ENCODE measurements at places on chromosomes 16 and 17. TPM values are rescaled to one million over a fixed set of nuclear protein-coding genes. Genes with fewer than 3 reads are reported as not detected.
A peak's percentile ranks its signal among the peaks of the same experiment; 100 is the strongest.

DNA sequence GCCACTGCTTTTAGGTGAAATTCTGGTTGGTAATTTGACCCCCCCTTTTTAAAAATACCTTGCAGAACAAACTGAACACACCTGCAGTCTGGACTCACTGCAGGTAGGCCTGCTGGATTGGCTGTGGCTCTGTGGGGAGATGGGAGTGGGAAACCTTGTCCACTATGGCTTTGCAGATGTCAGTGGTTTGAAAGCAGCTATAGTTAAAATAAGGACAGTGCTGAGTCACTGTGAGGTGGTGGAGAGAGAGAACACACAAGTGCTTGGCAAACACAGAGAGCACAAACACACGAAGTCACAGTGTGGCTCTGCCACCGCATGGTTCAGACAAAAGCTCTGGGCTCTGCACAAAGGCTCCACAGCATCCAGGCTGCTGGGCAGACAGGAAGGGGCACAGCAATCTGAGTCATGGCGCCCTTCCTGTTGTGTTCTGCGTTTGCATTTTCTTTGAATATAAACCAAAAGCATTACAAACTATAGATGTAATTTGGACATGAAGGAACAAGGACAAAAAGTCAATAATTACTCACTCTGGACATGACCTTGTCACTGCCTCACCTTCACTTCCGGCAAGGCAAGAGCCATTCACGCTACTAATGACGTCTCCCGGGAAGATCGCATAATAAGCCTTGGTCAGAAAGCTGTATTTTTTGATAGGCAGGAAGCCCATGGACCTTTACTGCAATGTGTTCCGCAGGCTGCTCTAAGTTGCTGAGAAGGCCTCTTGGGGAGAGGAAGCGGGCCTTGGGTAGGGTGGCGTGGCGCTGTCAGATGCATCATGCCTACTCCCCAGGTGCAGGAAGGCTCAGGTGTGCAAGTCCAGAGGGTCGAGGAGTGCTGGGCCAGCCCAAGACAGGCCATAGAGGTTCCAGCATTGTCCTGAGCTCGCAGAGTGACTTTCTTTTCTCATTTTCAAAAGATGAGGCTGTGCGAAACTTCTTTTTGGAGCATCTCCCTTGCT lies 60.1 kb upstream of the MED9 start:
- peak overlapping the region; percentile 71 for H3K27ac ChIP-seq
- no peak for DNase-seq
- peaks cover 18% of the 10 kb centered on the region for H3K4me1 ChIP-seq
- no peak overlapping the region for H3K4me3 ChIP-seq
- no peaks in the 10 kb centered on the region for H3K36me3 ChIP-seq
- H3K27me3 ChIP-seq, result no peaks in the 10 kb centered on the region

- H3K36me3 ChIP-seq, result peaks cover 20% of the 10 kb centered on the region
- no peak overlapping the region for H3K4me3 ChIP-seq
- no peak for DNase-seq
- no peak overlapping the region for H3K27ac ChIP-seq
These were observed 3.1 kb downstream of the CACNB1 start for GRCh38 chr17:39194089-39194984.

DNA sequence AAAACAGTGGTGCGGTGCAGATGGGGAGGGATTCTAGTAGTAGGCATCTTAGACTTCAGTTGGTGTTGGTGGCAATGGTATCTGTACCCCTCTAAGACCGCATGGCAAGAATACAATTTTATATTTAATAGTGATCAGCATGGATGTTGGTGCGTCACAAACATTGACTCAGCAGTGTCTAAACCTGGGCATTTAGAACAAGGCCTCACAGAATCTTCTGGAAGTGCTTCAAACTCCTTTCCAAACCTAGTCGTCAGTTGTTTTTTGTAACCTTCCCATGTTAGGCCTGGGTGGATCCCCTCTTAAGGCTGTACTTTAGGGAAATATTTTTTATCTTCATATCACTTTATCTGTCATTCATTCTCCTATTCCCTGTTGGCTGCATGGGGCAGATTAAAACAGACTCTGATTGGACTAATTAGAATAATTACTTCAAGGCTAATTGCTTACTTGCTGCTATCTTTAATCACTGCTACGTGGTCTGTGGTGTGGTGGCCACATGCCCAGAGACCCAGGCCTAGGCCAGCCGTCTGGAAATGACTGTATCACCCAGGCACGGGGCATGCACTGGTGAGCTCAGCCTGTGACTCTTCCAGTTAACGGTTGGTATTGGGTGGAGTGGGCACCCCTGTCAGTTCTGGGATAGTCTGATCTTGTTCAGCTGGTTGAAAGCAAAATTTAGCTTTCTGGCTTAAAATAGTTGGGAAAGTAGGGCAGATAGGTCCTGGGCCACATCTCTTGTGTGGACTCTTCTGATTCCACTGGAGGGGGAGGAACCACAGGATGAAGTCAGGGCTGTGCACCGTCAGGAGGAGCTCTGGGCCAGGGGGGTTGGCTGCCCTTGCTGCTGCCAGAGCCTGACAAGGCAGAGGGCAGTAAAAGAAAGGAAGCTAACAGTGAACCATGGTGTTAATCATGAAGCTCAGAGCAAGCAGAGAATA lies 4.5 kb downstream of the ALKBH5 start:
- H3K27me3 ChIP-seq, result no peaks in the 10 kb centered on the region
- no peak for DNase-seq
- peak overlapping the region; percentile 94 for H3K4me3 ChIP-seq
- peaks cover 86% of the 10 kb centered on the region for H3K4me1 ChIP-seq
- peaks cover 52% of the 10 kb centered on the region for H3K36me3 ChIP-seq

- H3K27ac ChIP-seq, result peak overlapping the region; percentile 72
- H3K4me1 ChIP-seq, result peaks cover 22% of the 10 kb centered on the region
- no peak for DNase-seq
- no peaks in the 10 kb centered on the region for H3K36me3 ChIP-seq
- H3K27me3 ChIP-seq, result no peaks in the 10 kb centered on the region
These were observed 37.3 kb downstream of the PLCG2 start for GRCh38 chr16:81816351-81816750.

DNA sequence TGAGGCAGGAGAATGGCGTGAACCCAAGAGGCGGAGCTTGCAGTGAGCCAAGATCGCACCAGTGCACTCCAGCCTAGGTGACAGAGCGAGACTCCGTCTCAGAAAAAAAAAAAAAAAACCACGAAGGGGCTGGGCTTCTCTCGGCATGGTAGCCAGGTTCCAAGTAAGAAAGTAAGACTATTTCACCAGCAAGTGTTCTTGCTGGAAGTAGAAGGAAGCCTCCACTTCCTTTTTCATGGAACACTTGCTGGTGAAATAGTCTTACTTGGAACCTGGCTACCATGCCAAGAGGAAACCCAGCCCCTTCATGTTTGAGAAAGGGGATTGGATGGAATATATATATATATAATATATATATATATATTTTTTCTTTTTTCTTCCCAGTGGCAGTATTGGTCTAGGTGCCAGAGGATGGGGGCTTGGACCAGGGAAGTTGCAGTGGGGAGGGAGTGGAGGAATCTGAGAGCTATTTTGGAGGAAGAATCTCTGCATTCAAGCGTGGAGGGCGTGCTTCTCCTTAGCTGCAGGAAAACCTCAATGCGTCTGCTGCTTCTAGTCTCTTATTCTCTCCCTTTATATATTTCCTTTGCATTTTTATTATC lies 7.2 kb upstream of the N4BP1 start:
- H3K36me3 ChIP-seq, result no peaks in the 10 kb centered on the region
- peaks cover 17% of the 10 kb centered on the region for H3K4me1 ChIP-seq
- peak overlapping the region; percentile 73 for H3K27ac ChIP-seq
- no peaks in the 10 kb centered on the region for H3K27me3 ChIP-seq

GRCh38 chr16:49720225-49720624 lies 135.7 kb downstream of the ZNF423 start:
- H3K4me3 ChIP-seq, result no peak overlapping the region
- no peaks in the 10 kb centered on the region for H3K4me1 ChIP-seq
- no peak for DNase-seq

- H3K36me3 ChIP-seq, result no peaks in the 10 kb centered on the region
- H3K27ac ChIP-seq, result no peak overlapping the region
- no peak overlapping the region for H3K4me3 ChIP-seq
- no peaks in the 10 kb centered on the region for H3K27me3 ChIP-seq
- peak; percentile 50 for DNase-seq
These were observed 8.2 kb upstream of the CNGB1 start for GRCh38 chr16:57979006-57979585.

DNA sequence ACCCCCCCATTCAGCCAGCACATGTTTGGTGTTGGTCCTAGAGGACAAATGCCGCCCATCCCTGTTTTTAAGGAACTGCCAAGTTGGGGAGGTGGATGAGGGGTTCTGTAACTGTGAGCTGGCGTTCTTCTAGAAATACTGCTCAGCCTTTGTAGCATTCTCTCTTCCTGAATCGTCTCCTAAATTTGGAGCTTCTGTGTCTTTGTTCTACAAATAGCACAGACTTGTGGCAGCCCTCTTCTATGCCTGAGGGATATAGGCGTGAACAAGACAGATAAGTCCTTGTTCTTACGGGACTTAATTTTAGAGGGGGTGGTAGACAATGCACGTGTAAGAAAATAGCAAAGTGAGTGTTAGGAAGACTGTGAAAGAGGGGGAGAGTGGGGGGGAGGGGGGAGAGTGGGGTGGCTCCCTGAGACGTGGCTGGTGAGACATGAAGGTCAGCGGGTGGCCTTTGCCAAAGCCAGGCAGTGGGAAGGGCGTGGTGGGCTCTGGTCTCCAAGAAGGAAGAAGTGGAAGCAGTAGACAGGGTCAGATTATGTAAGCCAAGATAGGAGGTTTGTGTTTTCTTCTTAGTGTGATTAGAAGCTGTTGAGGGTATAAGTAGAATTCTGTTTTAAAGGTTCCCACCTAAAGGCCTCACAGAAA lies 9.9 kb downstream of the MFSD11 start:
- peak overlapping the region; percentile 41 for H3K27ac ChIP-seq
- peaks cover 98% of the 10 kb centered on the region for H3K36me3 ChIP-seq
- no peaks in the 10 kb centered on the region for H3K4me1 ChIP-seq
- DNase-seq, result no peak
- H3K4me3 ChIP-seq, result no peak overlapping the region

DNA sequence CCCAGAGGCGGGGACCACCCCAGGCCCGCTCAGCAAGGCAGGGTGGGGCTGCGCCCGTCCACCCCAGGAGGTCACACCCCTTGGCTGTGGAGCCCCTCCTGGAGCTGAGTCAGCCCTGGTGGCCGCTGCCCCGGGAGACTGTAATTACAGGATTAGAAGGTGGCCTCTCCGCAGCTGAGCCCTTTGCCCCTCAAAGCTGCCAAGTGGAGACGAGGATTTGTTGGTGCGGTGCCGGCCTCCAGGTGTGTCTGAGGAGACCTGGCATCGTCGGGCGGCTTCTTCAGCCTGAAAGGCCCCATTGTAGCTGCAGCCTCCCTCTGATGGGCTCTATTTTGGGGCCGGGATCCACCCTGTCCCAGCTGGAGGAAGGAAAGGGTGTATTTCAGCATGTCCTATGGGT lies 22.7 kb upstream of the SPNS2 start:
- no peaks in the 10 kb centered on the region for H3K27me3 ChIP-seq
- H3K4me3 ChIP-seq, result no peak overlapping the region
- no peak for DNase-seq
- no peak overlapping the region for H3K27ac ChIP-seq

DNA sequence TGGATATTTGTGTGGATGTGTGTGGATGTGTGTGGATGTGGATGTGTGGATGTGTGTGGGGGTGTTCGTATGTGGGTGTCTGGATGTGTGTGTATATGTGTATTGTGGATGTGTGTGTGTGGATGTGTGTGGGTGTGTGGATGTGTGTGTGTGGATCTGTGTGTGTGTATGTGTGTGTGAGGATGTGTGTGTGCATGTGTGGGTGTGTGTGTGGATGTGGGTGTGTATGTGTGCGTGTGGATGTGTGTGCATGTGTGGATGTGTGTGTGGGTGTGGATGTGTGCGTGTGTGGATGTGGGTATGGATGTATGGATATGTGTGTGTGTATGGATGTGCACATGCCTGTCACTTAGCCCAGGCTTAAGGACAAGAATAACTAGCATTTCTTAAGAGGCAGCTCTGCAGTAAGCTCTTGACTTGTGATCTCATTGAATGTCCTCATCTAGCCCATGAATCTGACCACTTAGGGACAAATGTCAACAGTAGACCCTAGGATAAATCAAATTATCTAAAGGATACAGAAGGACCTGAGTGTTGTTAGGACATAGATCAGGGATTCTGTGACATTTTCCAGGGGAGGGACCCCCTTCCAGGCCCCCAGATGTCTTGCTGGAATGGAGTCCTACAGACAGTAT lies 83.5 kb downstream of the BMERB1 start:
- no peaks in the 10 kb centered on the region for H3K27me3 ChIP-seq
- H3K4me3 ChIP-seq, result no peak overlapping the region
- H3K27ac ChIP-seq, result peak overlapping the region; percentile 47
- peaks cover 5% of the 10 kb centered on the region for H3K4me1 ChIP-seq
- DNase-seq, result no peak
- no peaks in the 10 kb centered on the region for H3K36me3 ChIP-seq

- no peak overlapping the region for H3K27ac ChIP-seq
- DNase-seq, result no peak
- H3K4me3 ChIP-seq, result no peak overlapping the region
- H3K27me3 ChIP-seq, result no peaks in the 10 kb centered on the region
These were observed 44.4 kb upstream of the ARL4D start for GRCh38 chr17:43354371-43354770.

GRCh38 chr17:78781104-78781892 lies 775 bp downstream of the CYTH1 start:
- no peaks in the 10 kb centered on the region for H3K27me3 ChIP-seq
- H3K27ac ChIP-seq, result peak overlapping the region; percentile 98

GRCh38 chr17:43546319-43547188 lies at the start of gene ETV4:
Gene ETV4, minus strand, starts transcription at chr17:43546340. Its CDS starts 723 bp downstream, at chr17:43545617.
- H3K27me3 ChIP-seq, result peaks cover 30% of the 10 kb centered on the region
- H3K27ac ChIP-seq, result no peak within 1 kb of the TSS
- peaks cover 6% of the 10 kb centered on the region for H3K4me1 ChIP-seq
- no peaks in the 10 kb centered on the region for H3K36me3 ChIP-seq

DNA sequence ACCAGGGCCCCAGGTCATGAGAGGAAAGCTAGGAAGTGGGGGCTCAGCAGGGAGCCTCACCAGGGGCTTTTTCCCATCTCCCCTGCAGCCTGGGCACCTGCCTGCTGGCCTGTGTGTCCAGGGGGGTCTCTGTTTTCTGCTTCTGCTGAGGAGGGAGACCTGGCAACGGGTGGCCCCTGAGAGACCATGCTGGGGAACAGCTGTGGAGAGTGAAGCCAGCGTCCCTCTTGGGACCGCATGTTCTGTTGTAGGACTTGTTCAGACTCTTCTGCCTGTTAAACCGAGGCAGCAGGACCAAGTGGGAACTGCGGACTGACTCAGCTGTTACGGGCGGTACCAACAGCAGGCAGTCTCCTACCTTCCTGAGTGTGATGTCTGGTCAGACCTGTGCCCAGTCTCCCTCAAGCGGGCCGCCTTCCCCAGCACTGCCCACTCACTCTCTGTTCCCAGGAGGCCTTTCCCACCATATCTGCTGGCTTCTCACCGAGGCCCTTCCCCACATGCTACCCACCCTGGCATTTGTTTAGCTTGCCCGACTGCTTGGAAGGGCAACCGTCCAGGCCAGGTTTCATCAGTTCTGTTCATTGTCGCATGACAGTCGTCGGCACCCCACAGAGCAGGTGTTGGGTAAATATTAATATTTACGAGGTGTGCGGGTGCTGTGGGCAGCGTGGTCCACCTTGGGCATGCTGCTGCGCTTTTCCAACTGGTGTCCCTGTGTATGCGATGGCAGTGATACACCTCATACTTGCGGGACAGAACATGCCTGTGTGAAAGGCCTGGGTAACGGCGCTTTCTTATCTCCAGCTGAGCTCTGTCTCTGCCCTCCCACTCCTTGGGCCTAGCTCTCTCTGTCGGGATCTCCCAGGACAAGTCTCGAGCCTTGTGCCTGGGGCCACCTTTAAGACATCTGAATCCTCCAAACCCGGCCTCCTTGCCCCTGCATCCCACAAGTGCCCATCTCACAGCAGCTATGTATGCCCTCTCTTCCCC lies 69.4 kb downstream of the MPRIP start:
- no peaks in the 10 kb centered on the region for H3K27me3 ChIP-seq
- no peak overlapping the region for H3K27ac ChIP-seq
- H3K4me1 ChIP-seq, result peaks cover 92% of the 10 kb centered on the region
- no peaks in the 10 kb centered on the region for H3K36me3 ChIP-seq
- peak; percentile 72 for DNase-seq

PRSS53 gene
- 1.9 TPM for polyA plus RNA-seq

CLEC3A gene
- not detected for polyA plus RNA-seq

TSEN54 gene
- polyA plus RNA-seq, result 68.9 TPM

KRT40 gene
- not detected for polyA plus RNA-seq

All from spleen (tissue), 13 donors.